ENCODE measurements at places on chromosomes 5 and 9.

- no peak overlapping the region for H3K4me3 ChIP-seq
- H3K27me3 ChIP-seq, result no peaks in the 10 kb centered on the region
- H3K36me3 ChIP-seq, result no peaks in the 10 kb centered on the region
- no peak overlapping the region for H3K27ac ChIP-seq
- H3K4me1 ChIP-seq, result peaks cover 37% of the 10 kb centered on the region
These were observed 50.5 kb downstream of the MVB12B start for GRCh38 chr9:126377176-126377509.

- H3K4me3 ChIP-seq, result no peak overlapping the region
- H3K27me3 ChIP-seq, result no peaks in the 10 kb centered on the region
- no peaks in the 10 kb centered on the region for H3K4me1 ChIP-seq
- no peak overlapping the region for H3K27ac ChIP-seq
These were observed 14.3 kb downstream of the JADE2 start for GRCh38 chr5:134539732-134540131.

DNA sequence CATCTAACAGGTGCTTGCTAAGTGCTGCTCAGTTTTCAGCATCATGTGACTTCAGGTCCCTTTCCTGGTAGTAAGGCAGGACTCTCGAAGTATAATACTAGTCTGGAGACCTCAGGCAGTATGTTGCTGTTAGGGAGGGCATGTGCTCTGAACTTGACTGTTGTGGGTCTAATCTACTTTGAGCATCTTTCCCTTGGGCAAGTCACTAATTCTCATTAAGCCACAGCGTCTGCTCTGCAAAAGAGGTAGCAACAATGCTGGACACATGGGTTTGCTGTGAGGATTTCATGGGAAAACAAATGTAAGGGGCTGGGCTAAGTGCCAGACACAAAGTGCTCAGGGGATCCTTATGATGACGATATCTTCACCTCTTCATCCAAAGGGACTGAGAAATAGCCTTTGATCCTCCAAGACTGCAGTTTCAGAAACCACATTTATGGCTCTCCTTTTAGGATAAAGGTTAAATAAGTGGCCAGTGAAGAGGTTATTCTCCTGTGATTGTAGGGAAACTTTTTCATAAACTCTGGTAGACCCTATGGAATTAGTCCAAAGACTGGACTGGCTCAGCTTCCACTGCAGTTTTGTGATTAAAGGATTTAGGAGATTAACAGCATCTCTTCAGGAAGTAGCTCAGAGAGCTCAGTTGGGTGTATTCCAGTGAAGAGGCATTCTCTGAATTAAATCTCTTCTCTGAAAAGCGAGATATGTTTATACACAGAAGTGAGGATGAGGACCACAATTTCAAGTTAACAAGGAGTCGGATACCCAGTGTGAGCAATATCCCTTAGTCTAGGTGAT lies 216.6 kb downstream of the SGCD start:
- H3K27me3 ChIP-seq, result no peaks in the 10 kb centered on the region
- H3K36me3 ChIP-seq, result no peaks in the 10 kb centered on the region

DNA sequence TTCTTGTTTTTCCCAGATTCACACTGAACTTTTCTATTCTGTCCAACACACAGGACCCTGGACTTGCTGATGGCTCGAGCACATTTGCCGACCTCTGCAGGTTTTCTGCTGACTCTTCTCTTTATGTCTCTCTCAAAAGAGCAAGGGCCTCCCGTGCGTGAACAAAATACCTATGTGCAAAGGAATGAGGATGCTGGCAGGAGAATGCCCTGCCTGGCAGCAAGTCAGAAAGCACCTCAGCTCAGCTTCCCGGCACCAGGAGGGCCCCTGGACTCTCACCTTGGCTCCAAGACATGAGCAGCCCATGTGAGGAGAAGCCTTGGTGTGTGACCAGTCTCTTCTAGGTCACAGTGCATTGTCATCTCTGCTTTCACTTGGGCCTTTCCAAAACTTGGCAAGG lies 36.1 kb downstream of the PAPPA start:
- no peak overlapping the region for H3K27ac ChIP-seq
- no peak for DNase-seq
- peaks cover 33% of the 10 kb centered on the region for H3K4me1 ChIP-seq
- H3K27me3 ChIP-seq, result no peaks in the 10 kb centered on the region
- H3K4me3 ChIP-seq, result no peak overlapping the region

DNA sequence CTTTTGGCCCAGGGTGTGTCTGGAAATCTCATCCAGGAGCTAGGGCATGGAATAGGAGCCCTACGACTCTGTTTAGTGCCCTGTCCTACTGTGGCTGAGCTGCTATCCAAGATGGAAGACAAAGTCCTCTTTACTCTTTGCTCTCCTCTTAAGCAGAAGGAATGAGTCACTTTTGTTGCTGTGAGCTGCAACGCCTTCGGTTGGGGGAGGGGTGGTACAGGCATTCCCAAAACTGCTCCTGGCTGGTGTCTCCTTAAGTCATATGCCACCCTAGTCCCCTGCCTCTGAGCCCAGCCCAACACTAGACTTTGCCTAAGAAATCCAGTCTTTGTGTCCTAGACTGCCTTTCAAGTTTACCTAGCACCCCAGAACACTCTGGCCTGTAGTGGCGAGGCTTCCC lies 99.9 kb downstream of the PRR16 start:
- H3K27ac ChIP-seq, result no peak overlapping the region
- peaks cover 22% of the 10 kb centered on the region for H3K4me1 ChIP-seq
- 0 out of 2 replicates have a peak, but pooled peaks cover 5% of the 10 kb centered on the region for H3K36me3 ChIP-seq
- no peaks in the 10 kb centered on the region for H3K27me3 ChIP-seq
- DNase-seq, result no peak
- no peak overlapping the region for H3K4me3 ChIP-seq

DNA sequence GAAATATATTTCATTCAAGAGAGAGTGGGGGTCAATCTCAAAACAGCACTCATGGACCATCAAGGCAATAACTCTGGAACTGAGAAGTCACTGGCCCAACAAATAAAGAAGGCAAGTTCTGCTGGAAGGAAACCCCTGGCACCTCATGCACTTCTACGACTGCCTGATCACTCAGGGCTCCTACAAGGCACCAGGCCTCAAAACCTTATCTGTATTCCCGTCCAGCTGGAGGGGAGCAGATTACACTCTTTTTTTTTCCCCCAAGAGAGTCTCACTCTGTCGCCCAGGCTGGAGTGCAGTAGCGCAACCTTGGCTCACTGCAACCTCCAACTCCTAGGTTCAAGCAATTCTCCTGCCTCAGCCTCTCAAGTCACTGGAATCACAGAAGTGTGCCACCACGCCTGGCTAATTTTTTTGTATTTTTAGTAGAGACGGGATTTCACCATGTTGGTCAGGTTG lies 49.9 kb downstream of the P4HA2 start:
- no peaks in the 10 kb centered on the region for H3K36me3 ChIP-seq
- DNase-seq, result no peak
- no peak overlapping the region for H3K27ac ChIP-seq
- H3K4me1 ChIP-seq, result peaks cover 5% of the 10 kb centered on the region

DNA sequence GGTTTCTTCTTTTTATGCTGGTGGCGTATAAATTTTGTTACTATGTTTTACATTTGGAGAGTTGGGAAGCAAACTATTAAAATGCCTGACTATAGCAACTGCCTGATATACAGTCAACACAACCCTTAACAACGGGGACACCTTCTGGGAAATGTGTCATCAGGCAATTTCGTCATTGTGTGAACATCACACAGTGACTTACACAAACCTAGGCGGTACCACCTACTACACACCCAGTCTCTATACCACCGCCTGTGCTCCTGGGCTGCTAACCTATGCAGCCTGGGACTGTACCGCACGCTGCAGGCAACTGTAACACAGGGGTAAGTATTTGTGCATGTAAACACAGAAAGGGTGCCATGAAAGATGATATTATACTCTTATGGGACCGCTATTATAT lies 1.3 kb upstream of the CDHR2 start:
- H3K27me3 ChIP-seq, result no peaks in the 10 kb centered on the region
- H3K4me3 ChIP-seq, result no peak overlapping the region
- H3K36me3 ChIP-seq, result no peaks in the 10 kb centered on the region
- 0 out of 2 replicates have a peak, but pooled peaks cover 7% of the 10 kb centered on the region for H3K4me1 ChIP-seq

- H3K27ac ChIP-seq, result no peak overlapping the region
- no peak for DNase-seq
- no peaks in the 10 kb centered on the region for H3K4me1 ChIP-seq
These were observed 367.1 kb upstream of the PDE4D start for GRCh38 chr5:60260658-60261057.

- DNase-seq, result no peak
- H3K4me1 ChIP-seq, result no peaks in the 10 kb centered on the region
- no peak overlapping the region for H3K4me3 ChIP-seq
- no peaks in the 10 kb centered on the region for H3K36me3 ChIP-seq
These were observed 20.0 kb upstream of the FCN1 start for GRCh38 chr9:134937566-134938345.

DNA sequence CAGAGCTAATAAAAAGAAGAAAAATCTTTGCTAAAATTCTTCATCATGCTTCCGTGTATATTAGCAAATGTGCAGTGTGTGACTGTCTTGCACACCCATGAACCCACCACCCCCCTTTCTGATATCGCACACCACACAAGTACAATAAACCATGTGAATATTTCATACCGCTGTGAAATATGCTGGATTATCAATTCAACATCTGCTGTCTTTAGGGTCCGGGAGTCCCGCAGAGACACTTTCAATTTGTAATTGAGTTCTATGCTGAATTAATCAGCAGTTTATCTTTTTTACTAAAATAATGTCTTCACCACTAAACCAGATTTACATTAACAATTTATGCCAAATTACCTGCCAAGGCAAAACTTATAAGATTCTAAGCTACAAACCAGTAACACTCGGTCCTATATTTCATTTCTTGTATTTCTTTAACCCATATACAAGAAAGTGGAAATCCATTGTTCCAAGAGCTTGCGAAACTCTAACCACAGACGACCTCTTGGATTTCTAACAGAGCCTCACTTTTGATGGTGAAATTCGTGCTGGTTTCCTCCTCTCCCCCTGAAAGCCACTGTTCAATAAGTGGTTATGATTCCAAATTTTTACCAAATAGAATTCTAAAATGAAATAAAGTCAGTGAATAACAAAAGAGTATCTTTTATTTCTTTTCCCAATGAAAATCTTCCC lies 44.2 kb downstream of the PSMB7 start:
- peaks cover 33% of the 10 kb centered on the region for H3K4me1 ChIP-seq
- H3K4me3 ChIP-seq, result no peak overlapping the region
- peak; percentile 68 for DNase-seq
- H3K27ac ChIP-seq, result no peak overlapping the region
- H3K27me3 ChIP-seq, result no peaks in the 10 kb centered on the region

GRCh38 chr9:20623021-20623747 lies 885 bp upstream of the MLLT3 start:
- peak overlapping the region; percentile 91 for H3K4me3 ChIP-seq
- peaks cover 13% of the 10 kb centered on the region for H3K4me1 ChIP-seq
- H3K36me3 ChIP-seq, result no peaks in the 10 kb centered on the region
- H3K27me3 ChIP-seq, result no peaks in the 10 kb centered on the region
- DNase-seq, result peak; percentile 53

DNA sequence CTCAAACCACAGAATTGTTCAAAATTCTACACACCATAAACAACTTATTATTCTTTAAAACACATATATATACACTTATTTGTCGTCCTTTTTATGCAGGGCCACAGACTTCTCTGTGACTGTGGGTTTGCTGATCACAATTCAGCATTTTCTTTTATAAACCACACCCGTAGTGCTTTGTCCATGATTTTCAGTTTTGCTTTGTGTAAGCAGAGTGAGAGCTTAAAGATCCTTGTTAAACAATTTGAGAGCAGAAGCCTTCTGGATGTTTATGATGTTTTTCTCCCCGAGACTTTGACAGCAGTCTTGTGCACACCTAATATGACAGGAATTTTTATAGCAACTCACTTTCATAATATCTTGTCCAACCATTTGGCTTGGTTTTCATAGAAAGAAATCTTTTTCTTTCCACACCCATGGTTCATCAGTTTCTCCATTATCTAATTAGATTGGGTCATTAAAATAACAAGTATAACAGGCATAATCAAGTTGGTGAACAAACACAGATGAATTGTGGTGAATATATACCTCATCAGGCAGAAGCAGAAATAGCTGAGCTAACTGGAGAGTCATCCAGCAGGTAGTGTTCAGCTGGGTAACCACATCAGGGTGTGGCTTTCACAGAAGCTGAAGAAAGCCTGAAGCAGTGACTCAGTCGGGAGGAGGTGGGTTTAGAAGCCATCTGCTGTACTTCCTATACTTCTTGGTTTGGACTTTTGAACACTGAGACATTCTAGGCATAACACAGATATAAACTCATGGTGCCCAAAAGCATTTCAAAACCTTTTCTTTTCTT lies 232.8 kb downstream of the DOCK8 start:
- H3K36me3 ChIP-seq, result no peaks in the 10 kb centered on the region
- no peak overlapping the region for H3K27ac ChIP-seq
- peak; percentile 48 for DNase-seq
- no peaks in the 10 kb centered on the region for H3K27me3 ChIP-seq
- no peak overlapping the region for H3K4me3 ChIP-seq
- H3K4me1 ChIP-seq, result no peaks in the 10 kb centered on the region

DNA sequence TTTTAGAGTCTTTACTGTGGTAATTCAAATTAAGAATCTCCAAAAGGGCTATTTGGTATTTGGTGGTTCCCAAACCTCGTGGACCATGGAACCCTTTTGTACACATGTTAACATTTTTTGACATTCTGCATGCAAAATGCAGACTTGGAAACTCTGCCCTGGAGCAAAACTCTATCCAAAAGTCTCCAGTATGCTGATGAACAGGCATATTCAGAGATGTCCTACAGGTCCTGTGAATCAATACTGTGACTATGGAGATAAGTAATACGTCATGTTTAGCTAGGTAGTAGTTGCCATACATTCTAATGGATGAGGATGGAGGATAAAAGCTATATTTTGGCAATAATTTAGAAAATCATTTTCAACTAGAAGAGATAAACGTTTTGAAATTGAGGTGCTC lies 218.1 kb downstream of the SMARCA2 start:
- no peaks in the 10 kb centered on the region for H3K36me3 ChIP-seq
- H3K27ac ChIP-seq, result no peak overlapping the region

GRCh38 chr5:10246761-10247160 lies 2.9 kb downstream of the ATPSCKMT start:
- peaks cover 9% of the 10 kb centered on the region for H3K4me1 ChIP-seq
- H3K36me3 ChIP-seq, result no peaks in the 10 kb centered on the region
- no peak overlapping the region for H3K27ac ChIP-seq
- H3K27me3 ChIP-seq, result no peaks in the 10 kb centered on the region
- no peak overlapping the region for H3K4me3 ChIP-seq

DNA sequence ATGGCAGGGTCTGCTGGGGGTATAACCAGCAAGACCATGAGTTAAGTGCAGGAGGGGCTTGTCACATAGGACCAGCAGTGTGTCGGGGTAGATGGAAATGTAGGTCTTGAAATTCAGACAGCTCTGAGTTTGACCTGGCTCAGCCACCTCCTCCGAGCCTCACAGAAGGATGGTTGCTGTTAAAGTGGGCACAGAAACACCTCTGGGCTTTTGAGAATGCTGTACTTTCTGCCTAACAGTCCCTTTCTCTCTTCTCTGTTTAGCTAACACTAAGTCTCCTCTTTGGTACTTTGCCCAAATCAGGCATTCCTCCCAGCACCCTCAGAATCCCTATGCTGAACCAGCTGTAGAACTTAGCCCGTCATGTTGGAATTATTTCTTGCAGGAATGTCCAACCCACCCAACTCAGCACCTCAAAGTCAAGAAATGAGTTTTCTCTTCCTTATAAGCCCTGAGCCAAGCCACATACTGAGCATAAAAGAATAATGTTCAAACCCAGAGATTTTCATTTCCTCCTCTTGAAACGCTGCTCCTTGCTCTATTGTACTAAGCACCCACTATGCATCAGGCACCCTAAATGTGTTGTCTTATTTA lies 41.7 kb upstream of the MATR3 start:
- peaks cover 7% of the 10 kb centered on the region for H3K4me1 ChIP-seq
- H3K27me3 ChIP-seq, result no peaks in the 10 kb centered on the region
- H3K27ac ChIP-seq, result no peak overlapping the region
- no peak overlapping the region for H3K4me3 ChIP-seq
- peak; percentile 48 for DNase-seq

Measured in GM23248 (cell line).